Hypothalamus (tissue), 51 donors: ENCODE measurements at places on chromosomes 2 and 18.

DNA sequence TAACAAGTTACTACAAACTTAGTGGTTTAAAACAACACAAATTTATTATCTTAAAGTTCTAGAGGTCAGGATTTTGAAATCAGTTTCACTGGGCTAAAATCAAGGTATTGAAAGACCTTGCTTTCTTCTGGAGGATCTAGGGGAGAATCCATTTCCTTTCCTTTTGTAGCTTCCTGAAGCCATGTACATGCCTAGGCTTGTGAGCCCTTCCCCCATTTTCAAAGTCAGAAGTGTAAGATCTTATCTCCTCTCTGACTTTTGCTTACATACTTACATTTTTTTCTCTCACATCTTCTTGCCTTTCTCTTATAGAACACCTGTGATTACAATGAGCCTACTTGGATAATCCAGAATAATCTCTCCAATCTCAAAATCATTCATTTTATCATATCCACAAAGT lies 78.7 kb upstream of the MBOAT2 start:
- DNase-seq, result no peak

- DNase-seq, result no peak
These were observed 74.3 kb downstream of the HRH4 start for GRCh38 chr18:24534737-24535136.

- DNase-seq, result no peak
These were observed 7.0 kb upstream of the LDLRAD4 start for GRCh38 chr18:13211534-13211933.

DNA sequence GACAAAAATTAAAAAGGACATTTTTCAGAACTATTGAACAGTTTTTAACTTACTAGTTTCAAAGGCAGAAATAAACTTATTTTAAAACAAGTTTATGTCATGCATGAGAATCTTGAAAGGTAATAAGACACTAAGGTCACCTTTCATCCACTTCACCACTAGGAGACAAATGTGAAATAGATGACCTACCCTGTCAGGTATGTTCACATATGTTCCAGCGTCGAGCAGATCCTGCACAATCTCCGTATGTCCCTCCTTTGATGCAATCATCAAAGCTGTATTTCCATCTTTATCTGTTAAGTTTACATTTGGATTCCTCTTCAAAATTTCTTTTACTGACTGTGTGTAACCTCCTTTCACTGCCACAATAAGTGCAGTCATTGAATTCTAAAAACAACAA lies 34.7 kb downstream of the KIDINS220 start:
- DNase-seq, result no peak

GRCh38 chr2:118667348-118667747 lies 180.1 kb downstream of the EN1 start:
- DNase-seq, result no peak

DNA sequence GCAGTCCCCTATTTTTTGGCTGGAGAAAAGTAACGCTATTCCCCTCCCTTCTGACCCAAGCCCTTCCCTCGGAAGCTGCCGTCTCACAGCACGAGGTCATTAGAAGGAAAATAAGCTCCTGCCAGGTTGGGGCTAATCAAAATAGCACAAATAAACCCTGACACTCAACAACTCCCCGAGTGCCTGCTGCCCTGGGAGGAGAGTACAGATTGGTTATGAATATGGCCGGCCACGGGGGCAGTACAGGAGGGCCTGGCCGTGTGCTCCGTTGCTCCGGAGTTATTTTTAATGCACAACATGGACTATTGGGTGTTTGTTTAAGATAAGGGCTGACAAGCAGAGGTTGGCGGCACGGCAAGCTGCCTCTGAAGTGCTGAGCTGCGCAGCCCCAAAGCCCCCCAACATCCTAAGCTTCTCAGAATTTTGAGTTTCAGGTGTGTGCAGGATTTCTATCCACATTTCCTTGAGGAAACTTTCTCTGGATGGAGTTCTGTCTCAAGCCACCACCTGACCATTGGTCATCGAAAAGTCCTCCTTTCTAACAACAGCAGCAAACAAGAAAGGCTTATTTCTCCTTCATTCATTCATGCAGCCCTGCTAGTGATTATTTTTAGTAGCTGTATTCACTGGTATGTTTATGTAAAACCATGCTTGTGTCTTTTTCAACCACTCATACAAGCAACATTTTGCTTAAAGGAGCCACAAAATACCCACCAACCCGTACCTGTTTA lies 58.7 kb downstream of the PAX3 start:
- no peak for DNase-seq

DNA sequence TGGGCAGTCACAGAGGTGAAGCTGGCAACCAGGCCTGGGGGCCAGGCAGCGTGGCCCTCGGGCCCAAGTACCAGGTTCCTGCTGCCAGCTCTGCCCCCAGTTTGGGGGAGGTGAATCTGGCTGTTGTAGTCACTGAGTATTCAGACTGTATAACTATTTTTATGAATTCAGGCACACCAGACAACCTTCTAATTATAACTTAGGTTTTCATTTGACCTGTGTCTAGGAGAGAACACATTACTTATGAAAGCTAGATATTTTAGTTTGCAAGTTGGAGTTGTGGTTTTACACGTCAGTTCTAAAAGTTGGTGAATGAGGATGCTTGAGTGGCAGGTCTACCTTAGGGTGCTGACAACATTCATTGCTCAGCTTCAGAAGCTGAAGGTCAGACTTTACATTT lies 71.7 kb downstream of the LIMS1 start:
- no peak for DNase-seq

DNA sequence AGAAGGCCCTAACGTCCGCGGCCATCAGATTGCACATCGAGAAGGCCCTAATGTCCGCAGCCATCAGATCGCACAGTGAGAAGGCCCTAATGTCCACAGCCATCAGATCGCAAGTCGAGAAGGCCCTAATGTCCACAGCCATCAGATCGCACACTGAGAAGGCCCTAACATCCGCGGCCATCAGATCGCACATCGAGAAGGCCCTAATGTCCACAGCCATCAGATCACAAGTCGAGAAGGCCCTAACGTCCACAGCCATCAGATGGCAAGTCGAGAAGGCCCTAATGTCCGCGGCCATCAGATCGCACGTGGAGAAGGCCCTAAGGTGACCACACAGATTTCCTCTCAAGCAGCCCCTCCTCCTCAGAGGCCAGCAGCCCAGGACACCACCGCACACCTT lies 193.2 kb upstream of the PXDN start:
- DNase-seq, result no peak

DNA sequence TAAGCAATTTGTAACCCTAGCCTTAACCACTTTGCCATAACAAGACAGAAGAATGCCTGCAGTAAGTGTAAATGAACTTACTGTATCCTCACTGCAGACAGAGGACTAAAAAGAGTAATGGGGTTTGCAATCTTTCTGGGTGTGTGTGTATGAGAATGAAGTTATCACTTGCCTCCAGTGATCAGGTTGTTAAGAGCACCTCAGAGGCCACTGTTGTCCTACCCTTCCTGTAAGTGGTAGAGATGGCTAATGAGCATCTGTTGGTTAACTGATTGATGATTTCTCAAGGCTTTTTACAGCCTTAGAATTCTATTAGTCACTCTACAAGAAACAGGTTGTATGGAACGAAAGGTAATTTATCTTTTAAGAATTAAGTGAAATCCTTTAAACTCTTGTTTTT lies 27.6 kb upstream of the GTF2A1L start:
- DNase-seq, result no peak

- no peak for DNase-seq
These were observed 213.2 kb downstream of the GBX2 start for GRCh38 chr2:235954888-235955480.

DNA sequence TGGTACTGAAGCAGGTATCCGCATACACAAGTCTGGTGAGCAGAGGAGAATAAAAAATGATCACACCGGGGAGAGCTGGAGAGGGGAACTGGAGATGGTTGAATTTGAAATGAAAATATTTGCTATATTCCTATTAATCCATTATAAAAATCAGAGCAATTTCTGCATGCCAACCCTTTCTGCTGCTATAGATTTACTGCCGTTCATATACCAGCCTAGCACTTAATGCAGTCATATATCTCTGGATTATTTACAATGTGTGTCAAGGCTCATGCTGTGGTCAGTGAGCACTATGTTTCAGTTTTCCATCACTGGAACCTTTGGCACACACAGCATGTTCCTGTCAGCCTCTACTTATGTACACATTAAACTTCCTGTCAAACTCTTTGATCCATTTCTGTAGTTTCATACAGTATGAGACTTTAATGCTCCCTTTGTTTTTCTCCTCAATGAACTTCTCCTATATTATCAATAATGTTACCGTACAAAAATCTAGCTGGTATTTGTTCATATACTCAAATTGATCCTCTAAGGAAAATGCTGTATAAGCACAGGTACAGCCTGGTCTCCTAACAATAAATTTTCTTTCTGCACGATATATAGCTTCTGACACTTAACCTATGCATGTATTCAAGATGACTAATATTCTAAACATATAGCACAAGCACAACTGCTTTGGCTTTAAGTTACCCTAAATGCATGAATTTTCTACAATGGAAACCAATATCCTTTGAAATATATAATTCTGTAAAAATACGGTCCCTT lies 36.7 kb downstream of the FANCL start:
- DNase-seq, result no peak

GRCh38 chr2:26483957-26484565 lies 6.1 kb upstream of the OTOF start:
- DNase-seq, result no peak

DNA sequence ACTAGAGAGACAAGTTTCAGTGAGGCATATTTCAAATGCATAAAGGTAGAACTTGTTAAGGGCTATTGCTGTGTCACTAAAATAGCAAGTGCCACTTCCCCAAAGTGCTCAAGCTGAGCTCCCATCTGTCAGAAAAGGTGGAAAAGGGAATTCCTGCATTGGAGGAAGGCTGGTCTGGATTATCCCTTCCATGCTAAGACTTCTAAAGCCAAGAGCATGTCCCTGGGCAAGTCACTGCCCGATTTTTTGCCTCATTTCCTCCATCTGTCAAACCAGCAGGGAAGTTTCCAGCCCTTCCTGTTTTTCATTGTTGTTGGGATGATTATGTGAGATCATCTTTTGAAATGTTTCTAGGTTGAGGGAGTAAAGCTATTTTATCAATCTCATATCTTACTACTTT lies 175.5 kb downstream of the SETBP1 start:
- DNase-seq, result no peak

DNA sequence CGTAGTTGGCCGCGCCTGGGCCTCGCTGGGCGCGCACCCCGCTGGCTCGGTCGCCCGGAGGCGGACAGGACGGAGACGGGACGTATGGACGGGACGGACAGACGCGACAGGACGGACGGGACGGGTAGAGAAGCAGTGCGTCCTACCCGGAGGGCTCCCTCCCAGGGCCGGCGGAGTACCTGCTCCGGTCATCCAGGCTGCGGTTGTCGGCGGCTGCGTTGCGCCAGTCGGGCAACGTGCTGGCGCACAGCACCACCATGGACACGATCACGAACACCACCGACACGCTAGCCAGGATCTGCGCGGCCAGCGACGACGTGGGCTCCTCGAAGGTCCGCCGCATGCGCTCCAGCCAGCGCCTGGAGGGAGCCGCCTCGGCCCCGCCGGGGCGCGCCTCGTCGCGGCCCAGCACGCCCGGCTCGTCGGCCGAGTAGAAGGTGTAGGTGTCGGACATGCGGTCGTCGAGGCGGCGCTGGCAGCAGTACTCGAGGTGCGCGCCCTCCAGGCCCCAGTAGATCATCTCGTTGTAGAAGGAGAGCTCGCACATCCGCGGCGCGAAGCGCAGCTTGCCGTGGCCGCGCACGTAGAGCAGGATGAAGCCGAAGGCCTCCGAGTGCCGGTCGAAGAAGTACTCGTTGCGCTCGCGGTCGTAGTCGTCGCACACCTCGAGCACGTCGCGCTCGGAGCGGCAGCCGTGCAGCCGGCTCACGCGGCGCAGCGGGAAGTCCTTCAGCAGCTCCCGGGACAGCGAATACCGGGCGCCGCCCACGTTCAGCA lies 903 bp downstream of the KCNG3 start:
- no peak for DNase-seq

GRCh38 chr2:176668912-176669311 lies 399.7 kb downstream of the MTX2 start:
- DNase-seq, result no peak

- no peak for DNase-seq
These were observed 123.8 kb upstream of the DLX2 start for GRCh38 chr2:172226244-172227061.

DNA sequence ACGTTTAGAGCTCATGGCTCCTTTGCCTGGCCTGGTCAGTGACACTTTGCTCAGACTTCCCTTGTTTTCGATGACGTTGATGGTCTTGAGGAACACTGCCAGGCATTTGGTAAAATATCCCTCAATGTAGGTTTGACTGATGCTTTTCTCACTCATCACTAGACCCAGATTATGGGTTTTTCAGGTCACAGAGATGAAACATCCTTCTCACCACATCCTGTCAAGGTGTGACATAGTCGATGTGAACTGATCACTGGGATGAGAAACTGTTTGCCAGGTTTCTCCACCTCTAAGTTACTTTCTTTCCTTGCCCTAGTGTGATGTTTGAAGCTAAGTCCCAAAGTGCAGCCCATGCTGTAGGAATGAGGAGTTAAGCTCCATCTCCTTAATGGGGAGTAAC lies 81.5 kb downstream of the AFF3 start:
- no peak for DNase-seq

GRCh38 chr2:66329081-66329605 lies 105.8 kb upstream of the MEIS1 start:
- DNase-seq, result no peak

DNA sequence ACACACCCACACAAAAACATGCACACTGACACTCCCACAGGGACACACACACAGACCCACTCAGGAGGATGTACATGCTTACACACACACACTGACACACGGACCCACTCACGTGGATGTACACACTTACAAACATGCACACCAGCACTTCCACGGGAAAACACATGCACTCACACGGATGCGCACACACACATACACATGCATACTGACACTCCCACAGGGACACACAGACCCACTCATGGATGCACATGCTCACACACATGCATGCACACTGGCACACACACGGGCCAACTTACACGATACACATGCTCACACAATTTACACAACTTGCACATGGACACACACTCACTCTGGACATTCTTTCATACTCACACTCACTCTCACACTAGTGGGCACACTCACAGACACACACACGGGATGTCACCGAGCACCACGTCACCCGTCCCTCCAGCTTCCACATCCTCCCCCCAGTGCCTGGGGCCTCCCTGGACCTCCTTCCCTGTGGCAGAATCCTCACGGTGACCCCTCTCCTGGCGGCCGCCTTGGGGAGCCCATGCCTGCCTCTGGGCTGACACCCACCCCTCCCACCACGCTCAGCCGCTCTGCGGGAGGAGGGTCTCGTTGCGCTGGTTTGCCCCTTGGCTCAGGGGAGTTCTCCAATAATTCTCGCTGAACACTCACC lies 58.5 kb downstream of the TWIST2 start:
- DNase-seq, result no peak

- DNase-seq, result no peak
These were observed 68.5 kb downstream of the MOGAT1 start for GRCh38 chr2:222739939-222740338.

- DNase-seq, result no peak
These were observed 6.8 kb downstream of the UGT1A6 start for GRCh38 chr2:233699424-233700027.

- no peak for DNase-seq
These were observed 651 bp upstream of the STAM2 start for GRCh38 chr2:152176113-152176714.

GRCh38 chr2:156320486-156321098 lies 11.9 kb downstream of the NR4A2 start:
- DNase-seq, result no peak

- DNase-seq, result no peak
These were observed 15.2 kb downstream of the CYB5A start for GRCh38 chr18:74276609-74277008.
